ENCODE measurements at places on chromosomes 13 and 19.

- peak; percentile 80 for DNase-seq
These were observed 982 bp upstream of the DACT3 start for GRCh38 chr19:46661735-46662592.

DNA sequence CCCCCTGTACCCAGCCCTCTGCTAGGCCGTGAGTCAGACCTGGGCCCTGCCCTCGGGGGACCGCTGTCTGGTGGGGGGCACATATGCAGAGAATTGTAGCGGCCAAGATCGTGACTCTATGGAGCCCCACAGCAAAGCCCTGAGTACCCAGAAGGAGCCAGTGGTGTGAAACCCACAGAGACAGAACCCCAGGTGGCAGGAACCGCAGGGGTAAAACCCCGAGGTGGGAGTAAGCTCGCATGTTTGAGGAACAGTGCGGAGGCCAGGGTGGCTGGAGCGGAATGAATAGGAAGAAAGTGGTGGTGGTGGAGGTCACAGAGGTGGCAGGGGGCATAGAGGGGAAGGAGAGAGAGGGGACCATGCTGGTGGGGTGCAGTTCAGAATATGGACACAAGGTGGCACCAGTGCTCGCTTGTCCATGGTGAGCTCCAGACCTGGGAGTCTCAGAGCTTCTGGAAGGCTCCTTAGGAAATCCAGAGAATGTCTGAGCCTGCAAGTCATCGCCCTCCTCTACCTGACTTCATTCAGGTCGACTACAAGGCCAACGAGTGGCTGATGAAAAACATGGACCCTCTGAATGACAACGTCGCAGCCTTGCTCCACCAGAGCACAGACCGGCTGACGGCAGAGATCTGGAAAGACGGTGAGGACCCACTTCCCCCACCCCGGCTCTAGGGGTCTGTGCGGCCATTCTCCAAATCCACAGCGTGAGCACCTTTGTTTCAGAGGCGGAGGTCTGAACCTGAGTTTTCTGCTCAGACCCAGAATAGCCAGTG lies 48.9 kb downstream of the MYH14 start:
- DNase-seq = peak; percentile 72

GRCh38 chr19:18450021-18450930 lies 12.3 kb upstream of the ISYNA1 start:
- no peak for DNase-seq

DNA sequence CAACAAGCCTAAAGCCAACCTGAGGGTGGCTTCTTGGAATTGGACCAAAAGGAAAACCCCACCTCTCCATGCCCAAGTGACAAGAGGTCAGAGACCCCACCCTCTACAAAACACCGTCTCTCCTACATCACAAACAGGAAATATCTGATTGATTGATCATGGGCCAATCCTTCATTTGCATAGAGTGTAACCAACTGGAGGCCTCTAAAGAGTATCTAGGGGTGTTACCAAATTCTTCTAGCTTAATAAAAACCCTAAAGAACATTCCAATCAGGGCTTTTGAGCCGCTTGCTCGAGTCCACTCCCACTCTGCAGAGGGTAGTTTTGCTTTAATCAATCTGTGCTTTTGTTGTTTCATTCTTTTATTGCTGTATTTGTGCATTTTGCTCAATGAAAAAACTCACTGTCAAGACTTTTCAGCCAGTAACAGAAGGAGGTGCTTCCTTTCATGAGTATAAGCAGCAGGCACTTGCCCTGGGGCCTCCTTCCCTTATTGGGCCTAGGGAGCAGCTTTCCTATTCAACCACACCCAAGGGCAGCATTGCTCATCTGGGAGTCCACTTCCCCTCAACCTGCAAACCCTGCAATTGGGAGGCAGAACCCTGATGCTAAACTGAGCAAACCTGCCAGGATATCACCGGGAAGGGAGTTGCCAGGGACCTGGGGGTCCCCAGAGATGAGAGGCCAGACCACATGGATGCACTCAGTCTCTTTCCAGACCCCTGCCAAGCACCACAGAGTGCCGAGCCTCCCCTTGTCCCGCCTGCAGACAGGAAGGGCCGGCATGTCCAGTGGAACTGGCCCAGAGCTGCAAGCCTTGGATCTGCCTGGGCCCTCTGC lies 154.3 kb upstream of the VSTM2B start:
- no peak for DNase-seq

DNA sequence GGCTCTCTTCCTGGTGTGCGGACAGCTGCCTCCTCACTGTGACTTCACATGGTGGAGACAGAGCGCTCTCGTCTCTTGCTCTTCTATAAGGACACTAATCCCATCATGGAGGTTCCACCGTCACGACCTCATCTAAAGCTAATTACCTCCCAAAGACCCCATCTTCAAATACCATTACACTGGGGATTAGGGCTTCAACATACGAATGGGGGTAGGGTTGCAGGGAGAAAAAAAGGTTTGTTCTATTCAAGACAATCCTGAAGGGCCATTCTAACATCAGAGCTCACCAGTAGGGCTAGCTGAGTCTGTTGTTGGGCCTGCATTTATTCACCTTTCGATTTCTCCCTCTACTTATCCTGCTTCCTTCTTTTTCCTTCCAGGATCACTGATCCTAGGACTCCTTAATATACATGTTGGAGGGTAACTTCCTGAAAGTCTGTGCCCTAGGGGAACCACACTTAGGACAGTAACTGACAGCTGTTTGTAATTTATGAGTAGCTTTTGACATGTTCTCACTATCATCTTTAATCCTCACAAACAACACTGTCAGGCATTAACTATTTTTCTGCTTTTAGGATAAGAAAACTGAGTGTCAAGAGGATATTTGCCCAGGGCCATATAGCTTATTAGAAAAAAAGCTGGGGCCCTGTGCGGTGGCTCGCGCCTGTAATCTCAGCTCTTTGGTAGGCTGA lies 18.8 kb upstream of the GTF2F2 start:
- no peak for DNase-seq

- no peak for DNase-seq
These were observed 4.0 kb downstream of the IRGC start for GRCh38 chr19:43719918-43720317.

- peak; percentile 62 for DNase-seq
These were observed 10.8 kb downstream of the NDFIP2 start for GRCh38 chr13:79491715-79492114.

GRCh38 chr19:18895038-18895823 lies 727 bp downstream of the CERS1 start:
- peak; percentile 53 for DNase-seq

DNA sequence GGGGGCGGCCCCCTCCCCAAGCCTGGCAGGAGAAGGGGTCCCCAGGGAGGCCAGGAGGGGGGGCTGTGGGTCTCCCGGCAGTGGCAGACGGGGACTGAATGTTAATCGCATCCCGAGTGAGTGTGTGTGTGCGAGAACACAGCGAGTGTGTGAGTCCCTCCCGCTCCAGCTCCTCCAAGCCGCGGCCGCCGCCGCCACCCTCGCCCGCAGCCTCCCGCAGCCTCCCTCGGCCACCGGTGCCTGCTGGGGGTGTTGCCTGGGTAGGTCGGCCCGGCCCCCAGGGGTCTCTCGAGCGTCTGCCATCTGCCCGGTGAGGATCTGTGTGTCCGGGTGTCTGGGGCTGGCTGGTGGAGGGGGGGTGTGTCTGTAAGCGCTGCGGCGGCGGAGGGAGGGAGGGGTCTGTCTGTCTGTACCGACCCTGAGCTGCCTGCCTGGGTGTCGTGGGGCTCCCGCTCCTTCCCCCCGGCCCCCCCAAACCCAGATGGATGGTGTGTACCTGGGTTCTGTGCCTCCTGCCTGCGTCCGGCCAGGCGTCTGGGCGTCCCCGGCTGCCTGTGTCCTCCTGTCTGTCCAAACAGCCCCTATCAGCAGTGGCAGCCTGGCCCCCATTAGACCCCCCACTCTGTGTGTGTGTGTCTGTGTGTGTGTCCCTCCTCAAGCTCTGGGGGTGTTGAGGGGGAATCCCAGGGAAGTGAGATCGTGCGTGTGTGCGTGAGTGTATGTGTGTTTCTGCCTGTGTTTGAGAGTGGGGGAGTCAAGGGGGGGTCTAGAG lies at the start of gene GRIN2D:
Gene GRIN2D (plus strand): TSS at position 110 of the 772 bp plus-strand sequence. CDS start 4,725 bp downstream, outside the sequence.
- peak; percentile 26 for DNase-seq

DNA sequence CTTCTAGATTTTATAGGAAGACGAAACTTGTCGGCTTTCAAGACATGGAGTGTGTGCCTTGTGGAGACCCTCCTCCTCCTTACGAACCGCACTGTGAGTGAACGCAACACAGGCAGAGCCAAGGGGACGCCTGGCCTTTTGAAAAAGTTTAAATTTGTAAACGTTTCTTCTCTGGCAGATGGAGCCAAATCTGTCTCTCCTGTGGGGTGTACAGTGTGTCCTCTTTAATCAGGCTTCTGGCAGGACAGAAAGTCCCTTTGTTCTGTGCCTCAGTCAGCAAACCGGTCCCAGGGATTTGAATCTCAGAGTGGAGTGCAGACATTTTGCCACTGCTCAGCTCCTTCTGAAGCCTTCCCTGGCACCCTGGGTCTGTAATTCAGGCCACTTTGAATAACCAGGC lies 56.5 kb downstream of the TNFRSF19 start:
- no peak for DNase-seq

GRCh38 chr19:18629166-18630088 lies 7.4 kb upstream of the KLHL26 start:
- DNase-seq = no peak

DNA sequence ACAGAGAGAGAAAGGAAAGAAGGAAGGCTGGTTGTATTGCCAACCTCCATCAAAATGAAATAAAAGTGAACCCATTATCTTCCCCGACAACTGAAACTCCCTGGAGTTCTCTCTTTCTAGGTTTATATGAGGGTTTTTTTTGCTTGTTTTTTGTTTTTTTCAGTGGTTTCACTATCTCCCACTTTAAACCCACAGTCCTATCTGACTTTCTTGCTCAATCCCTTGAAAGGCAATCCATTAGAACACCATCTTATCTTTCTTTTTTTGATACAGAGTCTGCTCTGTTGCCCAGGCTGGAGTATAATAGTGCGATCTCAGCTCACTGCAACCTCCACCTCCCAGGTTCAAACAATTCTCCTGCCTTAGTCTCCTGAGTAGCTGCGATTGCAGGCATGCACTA lies 158.0 kb upstream of the MIR17HG start:
- no peak for DNase-seq

DNA sequence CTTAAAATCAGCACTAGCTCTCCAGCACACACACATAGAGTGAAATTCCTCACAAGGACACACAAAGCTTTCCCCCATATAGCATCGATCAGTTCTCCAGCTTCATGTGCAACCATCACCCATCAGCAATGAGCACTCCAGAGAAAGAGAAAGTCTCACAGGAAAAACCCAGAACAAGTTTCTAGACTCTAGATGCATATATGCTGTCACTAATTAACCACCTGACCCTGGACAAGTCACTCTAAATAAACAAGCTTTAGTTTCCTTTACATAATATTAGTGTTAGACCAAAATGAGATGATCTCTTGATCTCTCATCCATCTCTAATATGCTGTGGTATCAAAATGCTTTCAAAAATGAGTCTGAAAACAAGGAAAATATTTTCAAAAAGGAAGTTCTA lies 81.2 kb downstream of the TBC1D4 start:
- no peak for DNase-seq

DNA sequence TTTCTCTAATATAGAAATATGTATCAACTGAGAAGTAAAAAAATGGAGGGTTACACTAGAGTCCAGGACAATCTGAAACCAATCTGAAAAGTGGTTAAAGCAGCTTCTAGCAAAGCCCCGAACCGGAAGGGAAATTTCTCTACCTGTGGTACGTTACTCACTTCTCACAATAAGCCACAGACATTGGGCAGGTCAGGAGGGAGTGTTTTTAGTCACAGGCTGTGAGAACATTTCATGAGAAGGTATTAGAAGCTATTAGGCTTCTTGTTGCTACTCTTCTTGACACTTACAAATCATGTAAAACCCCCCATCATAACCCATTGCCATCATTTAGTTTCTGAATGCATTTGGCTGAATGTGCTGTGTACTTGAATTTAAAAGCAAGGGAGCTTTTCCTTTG lies 120.9 kb downstream of the NUFIP1 start:
- DNase-seq = no peak

DNA sequence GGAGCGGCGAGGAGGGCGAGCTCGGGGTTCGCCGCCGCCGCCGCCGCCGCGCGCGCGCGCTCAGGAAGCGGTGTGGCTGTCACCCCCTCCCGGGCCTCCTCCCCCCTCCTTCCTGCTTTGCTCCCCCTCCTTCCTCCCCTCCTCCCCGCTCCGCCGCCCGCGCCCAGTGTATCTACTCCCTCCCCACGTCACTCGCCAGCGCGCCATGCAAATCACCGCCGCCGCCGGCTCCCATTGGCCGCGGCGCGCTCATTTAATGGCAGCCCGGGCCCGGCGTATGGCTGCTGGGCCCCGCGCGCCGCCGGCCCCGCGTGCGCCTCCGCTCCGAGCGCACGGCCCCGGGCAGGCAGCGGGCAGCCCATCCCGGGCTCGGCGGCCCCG lies 335 bp upstream of the SOX1 start:
- no peak for DNase-seq

GRCh38 chr19:3381701-3382372 lies 15.5 kb downstream of the NFIC start:
- no peak for DNase-seq

DNA sequence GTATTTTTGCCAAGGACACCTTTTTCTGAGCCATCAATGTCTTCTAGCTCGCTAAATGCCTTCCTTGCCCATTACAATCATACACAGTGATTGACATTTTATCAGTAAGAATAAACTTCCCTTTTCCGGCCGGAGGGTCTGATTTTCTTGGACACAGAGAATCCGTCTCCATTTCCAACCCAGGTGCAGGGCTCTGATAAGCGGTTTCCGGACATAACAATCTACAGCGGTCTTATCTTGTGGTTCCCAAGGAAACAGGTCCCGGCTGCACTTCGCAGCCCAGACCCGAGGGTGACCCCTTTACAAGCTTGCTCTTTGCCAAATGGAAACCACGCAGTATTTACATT lies 5.1 kb upstream of the ZNF77 start:
- peak; percentile 4 for DNase-seq

DNA sequence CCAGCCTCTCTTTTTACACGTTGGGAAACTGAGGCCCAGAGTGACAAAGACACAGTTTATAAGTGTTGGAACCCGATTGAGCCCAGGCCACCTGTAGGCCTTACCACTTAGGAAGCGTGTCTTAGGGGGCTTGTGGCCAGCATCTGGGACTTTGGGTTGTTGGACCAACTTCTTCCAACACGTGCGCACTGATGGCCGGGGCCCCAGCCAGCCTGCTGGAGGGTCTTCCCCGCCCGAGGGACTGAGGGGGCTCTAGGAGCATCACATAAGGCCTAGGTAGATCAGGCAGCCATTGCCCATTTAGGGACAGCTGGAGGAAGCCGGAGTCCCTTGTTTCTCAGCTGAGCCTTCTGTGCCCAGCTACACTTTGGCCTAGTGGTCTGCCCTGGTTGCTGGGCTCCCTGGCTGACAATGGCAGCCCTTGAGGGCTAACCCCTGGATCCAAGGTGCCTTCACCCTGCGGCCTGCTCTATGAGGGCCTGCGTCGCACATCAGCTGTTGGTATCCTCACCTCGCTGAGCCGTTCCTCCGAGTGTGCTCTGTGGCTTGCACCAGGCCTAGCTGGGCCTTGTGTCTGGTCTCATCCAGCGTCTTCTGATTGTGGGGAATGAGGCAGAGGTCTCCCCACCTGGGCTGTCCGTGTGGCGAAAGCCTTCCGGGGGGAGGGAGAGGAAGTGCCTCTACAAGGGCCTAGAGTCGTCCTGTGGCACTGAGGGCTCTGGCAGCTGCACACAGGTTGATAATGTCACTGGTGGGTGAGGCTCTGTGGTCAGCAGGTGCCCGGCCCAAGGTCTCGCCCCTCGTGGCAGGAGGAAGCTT lies 1.2 kb downstream of the RAB11B start:
- no peak for DNase-seq

GRCh38 chr13:74555651-74556420 lies 421.6 kb upstream of the KLF12 start:
- no peak for DNase-seq
